ENCODE measurements at places on chromosomes 11 and 22.

DNA sequence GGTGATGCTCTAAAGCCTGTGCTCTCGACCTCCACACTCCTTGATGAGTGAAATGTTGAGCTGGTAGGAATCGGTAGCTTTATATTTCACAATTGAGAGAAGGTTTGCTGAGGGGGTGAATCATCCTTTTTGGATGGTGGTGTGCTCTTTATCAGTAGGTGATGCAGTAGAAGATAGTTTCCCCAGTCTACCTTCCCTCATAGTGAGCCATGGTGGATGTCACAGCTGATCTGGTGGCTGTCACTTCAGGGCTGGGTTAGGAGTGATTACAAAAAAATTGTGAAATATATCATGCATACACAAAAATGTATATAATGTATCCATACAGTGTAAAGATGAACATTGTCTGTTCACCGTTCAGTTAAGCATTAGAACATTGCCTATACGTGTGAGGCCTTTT, 105.3 kb downstream of the GRAMD1B start:
- no peak for DNase-seq

- DNase-seq: no peak
These were observed 125.7 kb downstream of the TENM4 start for GRCh38 chr11:79314906-79315689.

DNA sequence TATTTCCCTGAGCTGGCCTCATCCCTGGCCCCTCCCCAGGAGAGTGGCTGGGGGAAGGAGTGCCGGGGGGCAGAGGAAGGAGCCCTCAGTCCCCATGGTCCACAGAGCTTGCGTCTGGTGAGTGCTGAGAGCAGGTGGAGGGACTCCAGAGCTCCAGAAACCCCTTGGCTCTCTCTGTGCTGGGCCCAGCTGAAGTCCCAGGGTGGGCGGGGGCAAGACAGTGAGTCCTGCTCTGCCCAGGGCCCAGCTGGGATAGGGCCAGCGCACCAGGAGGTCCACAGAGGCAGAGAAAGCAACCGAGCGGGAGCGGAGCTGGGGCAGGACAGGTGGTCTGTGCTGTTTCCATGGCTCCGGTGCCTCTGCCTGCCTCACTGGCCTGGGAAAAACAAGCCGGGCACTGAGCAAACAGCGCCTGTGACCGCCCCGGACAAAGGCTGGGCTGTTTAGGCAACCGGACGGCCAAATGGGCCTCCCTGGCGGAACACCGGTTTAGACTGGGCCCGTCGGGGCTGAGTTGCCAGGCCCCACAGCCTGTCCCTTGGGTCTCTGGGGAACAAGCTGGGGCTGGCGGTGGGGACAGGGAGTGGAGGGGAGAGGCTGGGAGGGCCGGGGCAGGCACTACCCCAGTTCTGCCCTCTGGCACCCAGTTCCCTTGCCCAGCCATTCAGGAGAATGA, 34.1 kb upstream of the WNT7B start:
- DNase-seq: no peak

DNA sequence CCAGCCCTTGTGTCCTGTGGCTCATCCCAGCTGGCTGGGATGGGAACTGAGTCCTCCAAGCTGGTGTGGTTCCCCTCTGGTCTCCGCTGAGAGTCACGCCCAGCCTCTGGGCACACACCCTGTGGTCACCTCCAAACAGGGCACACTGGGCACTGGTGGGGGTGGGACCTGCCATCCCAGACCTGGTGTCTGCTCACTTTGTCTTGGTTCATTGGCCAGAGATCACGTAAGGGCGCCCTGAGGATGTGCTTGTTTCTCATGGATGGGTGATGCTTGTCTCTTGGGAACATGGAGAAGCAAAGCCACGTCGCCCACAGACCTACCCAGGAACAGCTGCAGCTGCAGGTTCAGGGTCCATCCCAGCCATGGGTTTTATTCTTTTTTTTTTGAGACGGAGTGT, 43.1 kb downstream of the LRP5 start:
- no peak for DNase-seq

DNA sequence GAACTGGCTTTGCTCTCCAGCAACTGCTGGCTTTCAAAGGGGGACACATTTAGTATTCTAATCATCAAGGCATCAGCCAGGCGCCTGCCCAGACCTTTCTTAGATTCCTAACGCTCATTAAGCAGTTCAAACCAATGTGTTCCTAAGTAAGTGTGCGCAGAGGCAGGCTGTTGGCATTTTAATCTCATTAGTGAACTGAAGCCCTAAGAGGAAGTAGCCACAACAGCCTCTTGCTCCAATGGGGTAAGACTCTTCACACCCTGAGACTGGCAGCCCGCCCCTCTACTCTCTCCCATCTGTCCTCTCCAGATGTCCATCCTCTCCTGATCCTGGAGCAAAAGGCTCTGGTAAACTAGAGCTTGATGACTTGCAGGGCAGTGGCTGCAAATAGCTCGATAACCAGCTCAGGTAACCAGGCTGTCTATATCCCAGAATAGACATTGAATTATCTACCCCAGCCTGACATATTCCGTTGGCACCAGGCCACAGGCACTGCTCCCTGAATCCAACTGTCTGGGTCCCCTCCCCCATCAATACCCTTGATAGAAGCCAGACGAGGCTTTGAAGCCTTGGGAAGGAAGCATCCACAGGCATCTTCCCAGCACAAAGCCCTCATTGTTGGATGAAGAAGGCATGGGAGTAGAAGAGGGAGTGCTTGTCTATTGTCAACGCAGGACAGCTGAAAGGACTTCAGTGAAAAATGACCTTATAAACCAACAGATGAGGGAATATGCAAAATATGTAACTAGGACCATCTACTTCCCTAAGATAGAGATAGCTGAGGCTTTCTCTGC, 321.1 kb downstream of the TENM4 start:
- DNase-seq: no peak

DNA sequence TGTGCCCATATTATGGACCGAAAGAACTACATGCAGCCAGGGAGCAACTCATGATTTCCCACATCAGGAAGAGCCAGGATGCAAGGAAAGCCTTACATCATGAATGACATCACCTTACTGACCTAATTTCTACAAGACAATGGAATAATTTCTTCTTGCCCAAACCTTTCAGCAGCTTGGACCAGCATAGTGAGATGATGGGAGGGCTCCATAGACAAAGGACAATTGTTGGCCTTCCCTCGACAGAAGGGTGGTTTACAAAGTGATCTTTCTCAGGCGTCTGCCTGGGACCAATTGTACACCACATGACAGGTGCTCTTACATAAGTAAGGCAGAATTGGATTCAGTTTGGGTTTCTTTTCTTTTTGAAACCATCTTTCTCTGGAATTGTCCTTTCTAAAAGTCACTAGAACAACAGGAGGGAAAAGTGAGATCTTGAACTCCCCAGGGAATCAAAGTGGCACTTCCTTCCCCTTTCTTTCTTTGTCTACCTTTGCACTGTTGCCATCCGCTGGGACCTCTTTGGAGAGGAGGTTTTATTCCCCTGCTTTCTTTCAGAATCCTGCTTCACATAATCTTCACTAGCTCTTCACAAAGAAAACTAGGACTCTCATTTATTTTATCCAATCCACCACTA, 51.7 kb upstream of the PAK1 start:
- no peak for DNase-seq

GRCh38 chr22:35170716-35171697, 86.3 kb upstream of the HMGXB4 start:
- DNase-seq: peak; percentile 16

- DNase-seq: no peak
These were observed 4.3 kb downstream of the ATL3 start for GRCh38 chr11:63666874-63667273.

DNA sequence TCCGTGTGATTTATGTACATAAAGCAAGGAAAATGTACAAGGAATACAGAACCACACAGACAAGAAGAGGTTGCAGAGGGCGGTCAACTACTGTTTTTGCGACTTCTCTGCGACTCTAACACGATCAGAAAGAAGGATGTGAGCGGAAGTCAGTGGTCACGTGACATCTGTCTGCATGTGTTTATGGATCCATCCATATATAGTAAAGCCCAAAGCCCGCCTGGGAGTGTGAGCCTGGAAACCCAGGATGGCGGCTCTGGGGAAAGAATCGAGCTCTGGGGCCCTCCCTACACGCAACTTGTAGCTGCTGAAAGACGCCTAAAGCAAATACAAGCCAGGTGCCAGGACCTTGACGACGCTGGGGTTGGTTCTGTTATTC, 8.8 kb downstream of the OSBPL5 start:
- DNase-seq: no peak
